ENCODE measurements at places on chromosomes 6 and 20.

GRCh38 chr6:42051268-42051653 lies 937 bp downstream of the TAF8 start:
- DNase-seq: no peak

GRCh38 chr6:32102255-32102654 lies 6.9 kb downstream of the TNXB start:
- DNase-seq: no peak

GRCh38 chr20:13280609-13281324 lies 59.7 kb downstream of the ISM1 start:
- no peak for DNase-seq

DNA sequence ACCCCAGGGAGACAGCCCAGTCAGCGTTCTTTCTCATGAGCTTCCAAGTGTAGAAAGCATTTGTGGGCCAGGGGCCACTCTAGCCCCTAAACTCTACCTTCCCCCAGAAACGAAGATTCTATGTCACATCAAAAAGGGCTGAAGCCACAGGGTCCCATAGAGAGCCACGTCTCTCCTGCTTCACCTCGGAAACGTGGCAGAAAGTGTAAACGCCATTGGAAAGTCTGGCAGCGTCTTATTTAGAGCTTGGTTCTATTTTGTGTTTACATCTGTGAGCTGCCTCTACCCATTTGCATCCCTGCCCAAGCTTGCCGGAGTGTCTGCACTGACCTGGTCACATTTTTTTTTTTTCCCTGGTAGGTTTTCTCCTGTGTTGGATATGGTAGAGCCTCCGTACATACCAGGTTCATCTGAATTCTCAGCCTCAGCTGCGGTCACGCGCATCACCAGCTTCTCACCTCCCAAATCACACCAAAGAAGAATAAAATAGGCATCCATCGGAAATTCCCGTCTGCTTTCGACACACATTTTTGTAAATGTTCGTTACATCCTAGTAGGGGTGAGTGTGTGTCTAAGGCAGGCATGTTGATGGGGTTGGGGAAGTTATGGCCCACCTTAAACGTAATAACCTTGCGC lies 62.6 kb downstream of the NPEPL1 start:
- DNase-seq: no peak

- no peak for DNase-seq
Observed at GRCh38 chr20:4014031-4014474, 1.3 kb downstream of the RNF24 start.
